ENCODE measurements at places on chromosomes 6 and 20.

DNA sequence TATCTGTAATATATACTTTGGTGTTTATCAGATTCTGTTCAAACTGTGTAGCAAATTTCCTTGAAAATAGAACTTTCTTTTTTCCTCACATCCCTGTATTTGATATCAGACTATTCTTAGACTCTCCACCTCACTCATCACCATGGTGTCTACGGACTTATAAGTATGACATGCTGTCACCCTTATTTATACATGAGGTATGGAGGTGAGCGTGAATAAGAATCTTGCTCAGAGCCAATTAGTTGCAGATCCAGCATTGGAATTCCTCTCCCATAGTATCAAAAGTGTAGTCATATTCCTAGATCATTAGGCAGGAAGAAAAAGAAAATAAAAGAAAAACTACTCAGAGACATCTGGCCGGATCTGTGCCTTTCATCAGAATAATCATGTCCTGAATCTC, 43.0 kb downstream of the TPD52L1 start:
- DNase-seq, result no peak

- no peak for DNase-seq
Observed at GRCh38 chr6:109762166-109762565, 71.1 kb downstream of the FIG4 start.

GRCh38 chr20:13430346-13431002, 208.3 kb downstream of the TASP1 start:
- no peak for DNase-seq

GRCh38 chr6:155232848-155233247, 31.0 kb upstream of the CLDN20 start:
- no peak for DNase-seq

DNA sequence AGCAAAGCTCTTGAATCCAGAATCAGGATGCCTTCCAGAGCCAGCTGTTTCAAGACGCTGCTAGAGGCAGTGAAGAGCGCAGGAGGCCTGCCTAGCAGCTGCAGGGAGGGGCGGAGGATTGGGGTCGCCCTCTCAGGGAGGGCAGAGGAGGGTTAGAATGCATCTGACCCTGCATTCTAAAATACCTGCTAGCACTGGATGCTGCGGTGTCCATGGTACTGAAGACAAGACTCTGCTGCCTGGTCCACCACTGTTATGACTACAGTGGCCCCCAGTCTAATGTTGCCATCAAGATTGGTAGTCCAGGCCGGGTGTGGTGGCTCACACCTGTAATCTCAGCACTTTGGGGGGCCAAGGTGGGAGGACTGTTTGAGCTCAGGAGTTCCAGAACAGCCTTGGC, 193.7 kb upstream of the PROKR2 start:
- DNase-seq, result no peak

DNA sequence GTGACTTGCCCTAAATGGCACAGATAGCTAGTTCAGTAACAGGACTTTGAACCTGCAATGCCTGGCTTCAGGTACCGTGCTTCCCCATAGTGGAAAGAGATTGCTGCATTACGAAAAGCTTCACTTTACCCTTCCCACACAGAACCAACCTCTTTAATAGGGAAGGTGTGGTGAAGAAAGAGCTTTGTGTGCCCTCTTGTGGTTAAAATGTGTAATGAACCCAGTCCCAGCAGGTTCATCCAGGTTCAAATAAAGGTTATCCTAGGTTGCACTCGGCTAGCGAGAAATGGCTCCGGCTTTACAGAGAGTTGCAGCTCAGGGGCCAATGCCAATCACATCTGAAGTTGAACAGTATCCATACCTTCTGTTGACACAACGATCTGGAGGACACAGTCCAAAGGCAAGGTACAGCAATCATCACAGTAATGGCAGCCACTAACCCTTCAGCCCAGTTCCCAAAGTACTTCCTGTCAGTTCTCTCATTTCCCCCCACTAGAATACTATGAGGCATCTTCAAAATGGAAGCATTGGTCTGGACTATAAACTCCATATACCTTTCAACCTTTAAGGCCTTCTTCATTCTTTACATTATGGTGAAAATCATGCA, 3.0 kb downstream of the DEFB115 start:
- DNase-seq, result no peak

GRCh38 chr6:2652611-2653010, 98.1 kb downstream of the MYLK4 start:
- no peak for DNase-seq

GRCh38 chr6:11434565-11435326, 102.8 kb upstream of the TMEM170B start:
- peak; percentile 56 for DNase-seq

- DNase-seq, result no peak
Observed at GRCh38 chr20:45798935-45799642, 7.3 kb downstream of the DNTTIP1 start.

- DNase-seq, result no peak
Observed at GRCh38 chr20:32456869-32457478, 98.8 kb downstream of the ASXL1 start.

DNA sequence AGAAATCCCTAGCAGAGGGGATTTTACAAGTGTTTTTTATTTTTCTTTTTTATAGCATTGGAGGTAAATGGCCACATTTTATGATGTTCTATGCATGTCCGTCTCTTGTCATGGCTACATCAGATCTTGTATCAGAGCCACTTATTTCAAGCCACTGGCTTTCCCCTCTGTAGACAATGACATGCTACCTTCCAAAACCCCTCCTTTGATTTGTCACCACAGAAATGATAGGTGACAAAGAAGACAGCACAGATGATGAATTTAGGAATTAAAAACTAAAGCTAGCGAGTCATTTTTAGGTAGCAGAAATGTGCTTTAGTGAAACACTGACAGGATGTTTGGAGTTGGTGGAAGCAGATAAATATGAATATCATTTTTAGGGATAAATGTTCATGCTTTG, 20.8 kb downstream of the PLCB1 start:
- no peak for DNase-seq

- no peak for DNase-seq
Observed at GRCh38 chr6:73394577-73395354, at the start of gene DDX43. Gene DDX43 (plus strand): TSS chr6:73394828. CDS start chr6:73394906, 78 bp downstream.

- no peak for DNase-seq
Observed at GRCh38 chr6:30678964-30679726, 6.3 kb upstream of the DHX16 start.

DNA sequence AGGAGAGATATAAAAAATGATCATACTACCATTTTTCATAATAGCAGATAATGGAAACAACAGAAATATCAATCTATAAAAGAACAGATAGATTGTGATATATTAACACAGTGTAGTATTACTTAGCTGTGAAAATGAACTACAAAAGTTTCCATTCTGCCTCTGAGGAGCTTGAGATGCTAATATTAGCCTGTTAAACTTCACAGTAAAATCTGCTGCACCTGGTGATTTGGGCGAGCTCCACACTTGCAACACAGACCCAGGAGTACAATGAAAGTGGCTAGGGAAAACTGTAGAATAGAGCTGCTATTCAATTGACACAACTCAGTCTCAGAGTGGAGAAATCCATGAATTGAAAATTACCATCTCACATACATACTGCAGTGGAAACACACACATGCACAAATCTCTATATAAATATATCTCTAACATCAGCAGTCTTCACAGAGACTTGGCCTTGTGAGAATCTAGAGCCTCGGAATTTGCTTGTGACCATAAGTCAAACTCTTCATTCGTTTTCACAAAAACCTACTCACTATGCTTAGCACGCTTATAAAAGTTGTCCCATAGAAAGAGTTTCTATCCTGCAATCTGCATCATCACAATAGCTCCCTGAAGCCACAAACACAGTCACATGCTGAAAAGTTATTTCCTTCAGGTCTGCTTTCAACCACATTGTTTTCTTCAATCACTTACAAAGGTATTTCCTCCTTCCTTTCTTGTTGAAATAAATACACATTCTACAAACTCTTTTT, 133.0 kb downstream of the PAK5 start:
- no peak for DNase-seq

DNA sequence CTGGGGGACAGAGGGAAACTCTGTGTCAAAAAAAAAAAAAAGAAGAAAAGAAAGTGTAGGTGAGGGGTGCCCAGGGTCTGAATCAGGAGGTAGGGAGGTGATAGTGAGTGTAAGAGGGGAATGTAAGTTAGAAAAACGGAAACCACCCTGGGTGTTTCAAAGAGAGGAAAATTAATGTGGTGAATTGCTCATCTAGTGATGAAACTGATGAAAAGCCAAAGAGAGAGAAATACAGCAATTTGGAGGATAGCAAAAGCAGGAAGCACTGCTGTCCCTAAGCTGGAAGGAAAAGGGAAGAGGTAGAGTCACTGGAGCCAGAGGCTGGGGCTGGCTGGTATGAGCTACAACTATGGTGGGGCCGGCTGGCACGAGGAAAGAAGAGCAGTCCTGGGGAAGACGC, 85.0 kb upstream of the CEP85L start:
- no peak for DNase-seq

GRCh38 chr6:20696676-20697075, 162.4 kb downstream of the CDKAL1 start:
- no peak for DNase-seq

Data from epithelial cell of prostate (primary cell).